RPMI8226 (cell line): ENCODE measurements at places on chromosomes 12 and 14.

DNA sequence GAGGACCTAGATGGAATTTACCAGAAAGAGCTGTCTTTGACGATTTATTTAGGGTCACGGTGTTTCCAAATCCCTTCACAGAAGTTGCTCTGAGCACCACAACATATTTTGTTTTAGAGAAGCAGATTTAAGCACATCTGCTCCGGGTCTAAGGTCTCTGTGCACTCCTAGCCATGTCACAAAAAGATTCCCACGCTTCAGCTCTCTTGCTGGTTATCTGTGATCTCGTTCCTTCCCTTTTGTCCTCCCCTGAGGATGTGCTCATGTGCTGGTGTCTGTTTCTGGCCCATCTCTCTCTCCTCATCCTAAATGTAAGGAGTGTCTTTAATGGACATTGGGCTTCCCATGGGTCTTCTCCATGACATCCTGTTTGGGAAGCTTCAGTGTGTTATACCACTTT is 53.7 kb upstream of the GNPNAT1 start:
- DNase-seq, result no peak

GRCh38 chr14:80981156-80981555 is 25.7 kb downstream of the TSHR start:
- no peak for DNase-seq

GRCh38 chr12:73656375-73656774 is 881.3 kb upstream of the ATXN7L3B start:
- peak; percentile 5 for DNase-seq

- no peak for DNase-seq
Observed at GRCh38 chr14:92663049-92663448, 85.4 kb downstream of the LGMN start.

DNA sequence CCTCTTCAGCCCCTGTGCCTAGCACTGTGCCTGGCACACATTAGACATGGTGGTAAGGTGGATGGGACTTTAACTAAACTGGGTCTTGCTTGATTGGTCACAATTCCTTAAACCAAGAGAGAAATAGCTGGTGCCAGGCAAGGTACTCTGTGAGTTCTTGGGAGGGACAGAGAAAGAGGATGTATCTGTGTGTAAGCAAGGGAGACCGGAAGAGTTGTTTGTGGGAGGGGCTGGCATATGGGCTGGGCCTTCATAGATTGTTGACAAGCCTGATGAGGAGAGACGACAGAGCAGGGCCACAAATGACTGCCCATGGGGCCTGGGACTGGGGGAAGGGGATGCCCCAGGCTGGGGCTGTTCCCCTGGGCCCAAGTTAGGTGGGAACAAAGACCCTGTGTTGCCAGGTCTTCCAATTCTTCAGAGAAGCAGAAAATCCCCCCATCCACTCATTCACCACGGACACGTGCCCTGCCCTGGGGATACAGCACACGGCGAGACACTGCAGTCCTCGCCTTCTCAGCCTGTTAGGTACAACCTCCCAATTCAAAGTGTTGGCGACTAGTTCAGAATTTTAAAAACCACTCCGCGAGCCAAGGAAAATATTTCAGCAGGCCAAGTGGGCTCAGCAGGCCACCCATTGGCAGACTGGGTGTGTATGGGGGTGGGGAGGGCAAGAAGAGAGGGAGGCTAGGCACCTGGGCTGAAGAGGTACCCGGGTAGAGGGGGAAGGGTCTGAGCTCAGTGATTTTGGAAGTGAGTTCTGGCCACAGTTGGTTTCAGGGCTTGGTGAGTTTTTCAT is 11.4 kb upstream of the CYP46A1 start:
- DNase-seq, result peak; percentile 56

DNA sequence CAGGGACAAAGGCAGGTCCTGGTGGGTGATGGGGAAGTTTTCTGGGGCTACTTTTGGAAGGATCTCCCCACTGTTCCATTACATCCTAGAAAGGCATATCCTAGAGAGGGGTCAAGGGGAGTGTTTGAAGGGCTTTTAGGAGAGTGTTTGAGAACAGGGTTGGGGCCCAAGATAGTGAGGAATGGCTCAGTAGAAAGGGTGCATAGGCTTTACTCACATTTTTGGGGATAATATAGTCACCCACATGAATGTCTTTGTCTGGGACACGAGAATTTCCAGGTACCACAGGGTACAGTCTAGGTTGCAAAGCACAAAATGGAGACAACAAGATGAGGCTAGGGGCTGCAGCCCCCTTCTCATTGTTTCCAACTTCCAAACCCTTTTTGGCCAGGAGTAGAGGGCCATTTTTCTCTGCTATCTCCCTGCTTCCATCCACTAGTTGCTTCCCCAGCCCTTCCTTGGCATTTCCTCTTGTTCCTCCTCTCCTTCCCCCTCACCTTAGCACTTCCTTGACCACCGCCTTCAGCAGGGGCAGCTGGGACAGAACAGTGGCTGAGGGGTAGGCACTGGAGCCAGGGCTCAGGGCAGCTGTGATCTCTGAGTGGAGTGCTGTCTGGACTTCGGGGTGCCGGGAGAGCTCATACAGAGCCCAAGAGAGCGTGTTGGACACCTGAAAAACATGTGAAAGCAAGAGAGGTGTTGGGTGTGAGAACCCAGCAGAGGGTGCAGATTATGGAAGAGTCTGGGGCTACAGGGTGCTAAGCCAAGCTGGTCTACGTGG is 2.8 kb downstream of the CYP27B1 start:
- no peak for DNase-seq

GRCh38 chr12:106308121-106308520 is 5.6 kb downstream of the TCP11L2 start:
- DNase-seq, result no peak

DNA sequence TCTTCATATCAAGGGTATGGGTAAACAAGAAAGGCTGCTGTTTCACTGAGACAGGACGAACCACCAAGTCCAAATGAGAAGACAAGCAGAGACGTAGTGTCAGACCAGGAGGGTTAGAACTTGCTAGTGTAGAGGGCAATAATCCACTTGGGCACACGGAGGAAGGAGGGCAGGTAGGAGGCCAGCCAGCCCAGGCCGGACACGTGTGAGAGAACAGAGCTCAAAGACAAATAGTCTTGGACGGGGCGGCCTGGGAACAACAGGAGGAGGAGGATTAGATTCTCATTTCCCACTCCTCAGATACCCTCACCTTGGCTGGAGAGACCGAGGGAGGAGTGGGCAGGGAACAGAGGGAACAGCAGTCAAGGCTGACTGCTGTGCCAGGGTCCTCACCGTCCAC is 8.8 kb downstream of the DHRS1 start:
- DNase-seq, result no peak

DNA sequence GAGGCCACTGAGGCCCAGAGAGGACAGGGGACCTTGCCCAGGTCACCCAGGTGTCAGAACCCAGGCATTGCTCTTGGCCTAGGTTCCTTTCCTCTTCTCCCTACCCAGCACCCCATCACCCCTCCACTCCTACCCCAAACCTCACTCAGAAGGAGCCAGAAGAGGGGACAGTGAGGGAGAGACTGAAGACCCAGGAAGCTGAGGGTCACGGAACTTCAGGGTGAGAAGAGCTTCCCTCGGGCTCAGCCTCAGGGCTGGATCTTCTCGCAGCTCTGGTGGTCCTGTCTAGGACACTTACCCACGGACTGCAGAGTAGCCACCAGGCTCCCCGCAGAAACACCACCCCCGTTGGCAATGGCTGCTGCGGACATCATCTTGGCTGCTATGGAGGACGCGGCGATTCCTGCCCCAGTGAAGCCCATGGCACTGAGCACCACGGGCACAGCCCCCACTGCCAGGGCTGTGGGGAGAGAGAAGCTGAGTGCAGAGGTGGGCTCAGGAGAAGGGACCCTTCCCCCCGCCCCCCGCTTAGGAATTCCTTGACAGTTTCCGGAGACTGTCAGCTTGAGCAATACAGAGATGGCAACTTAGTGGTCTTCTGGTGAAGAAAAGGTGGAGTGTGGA is 1.1 kb downstream of the IFI27L2 start:
- DNase-seq, result no peak

DNA sequence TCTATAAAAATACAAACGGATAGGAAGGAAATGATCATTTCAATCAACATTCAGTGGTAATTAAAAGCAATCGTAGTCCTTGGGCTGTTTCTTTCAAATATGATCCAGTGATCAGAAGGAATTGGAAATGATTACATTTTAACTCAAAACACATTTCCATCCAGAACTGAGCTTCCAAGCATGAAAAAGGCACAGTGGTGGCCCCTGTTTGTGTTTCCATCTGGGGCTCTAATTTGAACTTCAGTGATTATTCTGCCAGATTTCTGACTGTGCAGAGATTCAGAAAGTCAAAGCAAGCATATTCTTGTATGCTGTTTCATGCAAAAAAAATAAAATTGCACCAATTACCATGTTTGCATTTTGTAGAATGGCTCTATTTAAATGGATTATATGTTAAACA is 157.0 kb upstream of the LMNTD1 start:
- DNase-seq, result no peak

DNA sequence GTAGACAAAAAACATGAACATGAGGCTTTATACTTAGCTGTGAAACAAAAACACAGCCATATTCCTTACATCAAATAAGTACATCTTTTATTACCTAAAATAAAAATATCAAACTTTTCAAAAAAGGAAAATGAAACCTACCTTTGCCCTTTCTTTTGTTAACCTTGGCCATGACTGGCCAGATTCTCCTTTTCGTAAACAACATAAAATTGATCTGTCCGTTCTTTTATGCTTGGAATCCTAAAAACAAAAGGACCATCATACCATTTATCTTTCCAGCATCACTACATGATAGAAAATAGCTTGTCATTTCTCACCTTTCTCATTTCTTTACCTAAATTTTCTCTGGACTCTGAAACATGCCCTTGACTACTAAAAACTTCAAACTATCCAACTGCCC is 16.5 kb downstream of the PTGES3 start:
- DNase-seq, result no peak

GRCh38 chr12:81378601-81379285 is 300.9 kb downstream of the ACSS3 start:
- no peak for DNase-seq
